NCI-H460 (cell line): ENCODE measurements at places on chromosomes 16 and 17. TPM values are rescaled to one million over a fixed set of nuclear protein-coding genes. Genes with fewer than 3 reads are reported as not detected.

The KRTAP9-1 gene
- not detected in 2 replicates for total RNA-seq

The OXLD1 gene
- total RNA-seq: 47.5 and 60.0 TPM in 2 replicates

DNA sequence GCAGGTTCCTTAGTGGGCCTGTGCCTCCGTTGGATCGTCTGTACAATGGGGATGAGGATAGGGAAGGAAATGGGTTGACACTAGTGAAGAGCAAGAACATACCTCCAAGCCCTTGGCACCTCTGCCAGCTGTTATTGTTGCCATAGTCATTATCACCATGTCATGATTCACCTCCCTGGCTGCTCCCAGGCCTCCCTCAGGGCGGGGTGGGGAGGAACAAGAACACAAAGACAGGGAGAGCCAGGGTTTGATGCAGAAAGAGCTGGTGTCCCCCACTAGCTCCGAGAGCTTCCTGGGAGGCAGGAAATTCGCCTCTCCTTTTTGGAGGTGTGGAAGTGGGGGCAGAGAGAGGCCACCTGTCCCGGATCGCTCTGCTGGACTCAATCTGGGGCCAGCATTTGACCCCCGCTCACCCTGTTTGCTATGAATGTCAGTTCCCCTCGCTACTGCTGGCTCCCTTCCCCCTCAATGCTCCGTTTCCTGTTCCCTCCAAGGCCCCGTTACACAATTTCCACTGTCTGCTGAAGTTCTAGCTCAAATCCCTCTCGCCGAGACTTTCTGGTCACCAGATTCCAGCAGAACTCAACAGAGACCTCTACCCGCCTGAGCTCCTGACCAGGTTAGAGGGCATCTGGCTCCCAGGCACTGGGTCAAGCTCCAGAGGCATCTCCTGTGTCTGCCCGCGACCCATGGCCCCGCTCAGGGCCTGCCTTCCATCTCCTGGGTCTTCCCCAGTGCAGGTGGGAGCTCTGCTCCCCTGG lies 9.1 kb downstream of the TIMP2 start:
- DNase-seq: no peak

DNA sequence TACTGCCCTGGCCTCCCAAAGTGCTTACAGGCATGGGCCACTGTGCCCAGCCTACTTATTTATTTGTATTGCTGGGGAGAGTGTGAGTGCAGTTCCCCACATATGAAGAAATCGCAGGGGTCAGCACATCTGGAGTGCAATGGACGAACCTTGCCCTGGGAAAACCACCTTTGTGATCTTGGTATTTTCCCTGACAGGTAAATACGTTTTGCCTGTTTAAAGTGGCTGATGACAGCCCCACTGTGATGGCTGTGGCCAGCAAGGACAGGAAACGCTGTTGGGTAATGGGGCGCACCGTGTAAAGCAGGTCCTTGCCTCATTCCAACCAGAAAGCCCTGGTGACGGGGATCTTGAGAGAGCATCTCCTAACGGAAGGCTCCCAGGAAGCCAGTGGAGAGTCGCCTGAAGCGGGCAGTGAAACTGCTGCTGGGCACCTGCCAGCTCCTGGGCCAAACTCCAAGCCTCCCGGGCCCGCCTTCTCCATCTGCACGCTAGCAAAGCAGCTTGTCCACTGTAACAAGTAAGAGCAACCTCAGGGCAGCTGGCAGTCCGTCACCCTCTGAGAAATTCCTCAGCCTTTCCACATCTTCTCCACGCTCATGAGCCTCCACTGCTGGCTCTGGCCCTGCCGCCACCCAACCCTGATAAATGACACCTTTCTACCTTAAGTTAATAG lies 17.5 kb downstream of the EMC8 start:
- DNase-seq: no peak

DNA sequence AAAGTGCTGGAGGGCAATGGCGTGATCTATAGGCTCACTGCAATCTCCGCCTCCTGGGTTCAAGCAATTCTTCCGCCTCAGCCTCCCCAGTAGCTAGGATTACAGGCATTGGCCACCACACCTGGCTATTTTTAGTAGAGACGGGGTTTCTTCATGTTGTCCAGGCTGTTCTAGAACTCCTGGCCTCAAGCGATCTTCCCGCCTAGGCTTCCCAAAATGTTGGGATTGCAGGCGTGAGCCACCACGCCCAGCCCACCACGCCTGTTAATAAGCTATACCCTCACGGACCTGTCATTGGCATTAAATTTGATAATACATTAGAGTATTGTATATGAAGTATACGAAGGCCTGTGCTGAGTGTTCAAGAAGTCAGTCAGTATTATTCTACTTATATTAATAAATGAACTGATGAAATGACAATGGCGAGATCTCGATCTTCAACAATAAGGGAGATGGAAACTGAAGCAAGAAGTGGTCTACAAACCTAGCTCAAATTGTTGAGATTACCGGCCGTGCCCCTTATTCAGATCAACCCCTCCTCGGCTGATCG lies 818 bp upstream of the BCAS3 start:
- DNase-seq: no peak

DNA sequence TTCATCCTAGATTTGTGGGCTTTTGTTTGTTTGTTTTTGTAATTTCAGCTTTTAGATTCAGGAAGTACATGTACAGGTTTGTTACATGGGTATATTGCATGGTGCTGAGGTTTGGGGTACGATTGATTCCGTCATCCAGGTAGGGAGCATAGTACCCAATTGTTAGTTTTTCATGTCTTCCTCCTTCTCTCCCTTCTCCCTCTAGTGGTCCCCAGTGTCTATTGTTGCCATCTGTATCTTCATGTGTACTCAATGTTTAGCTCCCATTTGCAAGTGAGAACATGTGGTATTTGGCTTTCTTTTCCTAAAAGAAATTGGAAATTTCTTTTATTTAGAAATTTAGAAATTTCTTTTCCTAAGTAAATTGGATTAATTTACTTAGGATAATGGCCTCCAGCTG lies 37.1 kb upstream of the BCAS3 start:
- no peak for DNase-seq

GRCh38 chr16:47644661-47645060 lies 183.5 kb downstream of the PHKB start:
- no peak for DNase-seq

DNA sequence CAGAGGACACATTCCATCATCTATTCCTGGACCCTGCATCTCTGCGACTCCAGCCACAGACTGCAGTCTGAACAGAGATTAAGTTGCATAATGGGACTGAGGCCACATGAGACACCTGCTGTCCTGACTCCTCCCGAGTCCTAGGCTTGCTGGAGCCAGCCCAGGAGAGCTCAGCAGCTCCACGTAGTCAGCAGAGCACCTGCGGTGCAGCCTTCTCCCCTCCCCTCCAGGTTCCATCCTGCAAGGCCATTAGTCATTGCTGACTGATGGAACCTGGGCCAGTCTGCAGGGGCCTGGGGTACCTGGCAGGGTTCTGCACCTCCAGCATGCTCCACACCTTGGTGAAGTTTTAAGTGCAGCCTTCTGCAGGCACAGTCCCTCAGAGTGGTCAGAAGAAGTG lies 76.7 kb downstream of the PLD6 start:
- DNase-seq: no peak

DNA sequence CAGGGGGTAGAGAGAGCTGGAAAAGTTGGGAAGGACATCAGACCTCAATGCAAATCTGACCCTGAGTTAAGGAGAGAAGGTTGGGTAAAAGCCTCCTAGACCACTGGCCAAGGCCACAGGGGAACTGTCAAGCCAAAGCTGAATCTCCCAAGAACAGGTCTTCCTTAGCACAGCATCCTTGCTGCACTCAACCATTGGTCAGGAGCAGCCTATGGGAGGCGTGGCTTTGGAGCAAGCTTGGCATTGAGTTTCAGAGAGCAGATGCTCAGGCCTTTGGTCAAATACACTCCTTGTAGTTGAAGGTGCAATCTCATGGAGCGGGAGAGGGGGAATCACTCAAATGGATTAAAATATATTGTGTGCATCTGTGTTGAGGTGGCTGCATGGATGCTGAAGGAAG lies 21.8 kb downstream of the SOX9 start:
- DNase-seq: no peak

GRCh38 chr16:28063591-28064061 lies at the start of gene GSG1L:
Gene GSG1L (minus strand): TSS chr16:28063714. CDS start chr16:28063424, 290 bp downstream.
- DNase-seq: no peak

DNA sequence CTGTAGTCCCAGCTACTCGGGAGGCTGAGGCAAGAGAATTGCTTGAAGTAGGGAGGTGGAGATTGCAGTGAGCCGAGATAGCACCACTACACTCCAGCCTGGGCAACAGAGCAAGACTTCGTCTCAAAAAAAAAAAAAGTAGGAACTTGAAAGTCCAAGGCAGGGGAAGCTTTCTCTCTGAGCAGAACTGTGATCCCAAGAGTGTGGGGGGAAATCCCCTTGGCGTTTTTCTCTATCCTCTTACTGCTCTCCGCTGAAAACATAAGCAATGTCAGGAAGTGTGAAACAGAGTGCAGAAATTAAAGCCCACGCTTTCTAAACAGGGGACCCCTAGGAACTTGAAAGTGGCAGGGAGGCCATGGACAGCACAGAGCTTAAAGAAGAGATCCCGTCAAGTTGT lies 9.8 kb upstream of the CMTM3 start:
- DNase-seq: no peak

GRCh38 chr16:85998171-85998867 lies 99.4 kb downstream of the IRF8 start:
- DNase-seq: no peak

DNA sequence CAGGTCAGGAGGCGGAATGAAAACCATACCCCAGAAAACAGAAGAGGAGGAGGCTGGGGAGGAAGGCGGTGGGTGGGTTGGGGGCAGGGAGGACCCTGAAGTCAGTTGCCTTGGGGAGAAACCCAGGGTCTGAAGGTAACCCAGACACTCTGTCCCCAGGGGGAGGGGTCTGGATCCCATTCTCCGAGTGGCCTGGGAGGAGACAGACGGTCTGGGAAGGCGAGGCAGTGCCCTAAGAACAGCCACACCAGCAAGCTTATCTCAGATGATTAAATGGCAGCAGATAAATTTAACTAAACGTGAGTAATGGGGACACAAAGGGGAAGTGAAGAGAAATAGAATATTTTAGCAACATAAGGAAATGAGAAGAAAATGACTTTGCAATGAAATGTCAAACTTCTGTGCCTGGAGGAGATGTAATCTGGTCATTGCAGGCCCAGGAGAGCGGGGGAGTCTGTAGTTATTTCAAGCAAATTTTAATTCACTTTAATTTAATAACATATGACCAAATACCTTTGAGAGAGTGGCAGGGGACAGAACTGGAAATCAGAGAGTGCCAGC lies 21.4 kb upstream of the ZFP90 start:
- DNase-seq: no peak
